ENCODE measurements at places on chromosomes 3 and 15.

- DNase-seq: peak; percentile 72
Observed at GRCh38 chr3:128004661-128005060, 47.6 kb upstream of the SEC61A1 start.

GRCh38 chr15:64808785-64809453 lies 16.5 kb downstream of the PIF1 start:
- DNase-seq: no peak

GRCh38 chr3:139309880-139310279 lies 33.9 kb upstream of the MRPS22 start:
- no peak for DNase-seq

GRCh38 chr15:29205186-29205585 lies 64.4 kb downstream of the NSMCE3 start:
- no peak for DNase-seq

DNA sequence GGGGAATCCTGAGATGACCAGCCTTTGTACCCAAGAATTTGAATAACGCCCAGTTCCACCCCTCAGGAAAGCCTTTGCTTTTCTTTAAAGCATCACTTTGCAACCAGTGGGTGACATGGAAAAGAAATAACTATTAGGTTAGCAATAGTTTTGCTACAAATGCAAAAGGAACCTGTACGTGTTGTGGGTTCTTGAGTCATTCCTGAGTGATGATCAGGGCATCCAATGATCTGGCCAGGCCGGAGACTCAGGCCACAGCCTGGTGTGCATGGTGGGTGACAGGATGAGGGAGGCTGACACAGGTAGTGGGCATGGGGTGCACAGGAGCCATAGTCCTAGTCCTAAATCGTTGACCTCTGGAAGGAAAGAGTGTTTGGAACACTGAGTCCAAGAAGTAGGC lies 321.4 kb upstream of the IL12A start:
- no peak for DNase-seq

DNA sequence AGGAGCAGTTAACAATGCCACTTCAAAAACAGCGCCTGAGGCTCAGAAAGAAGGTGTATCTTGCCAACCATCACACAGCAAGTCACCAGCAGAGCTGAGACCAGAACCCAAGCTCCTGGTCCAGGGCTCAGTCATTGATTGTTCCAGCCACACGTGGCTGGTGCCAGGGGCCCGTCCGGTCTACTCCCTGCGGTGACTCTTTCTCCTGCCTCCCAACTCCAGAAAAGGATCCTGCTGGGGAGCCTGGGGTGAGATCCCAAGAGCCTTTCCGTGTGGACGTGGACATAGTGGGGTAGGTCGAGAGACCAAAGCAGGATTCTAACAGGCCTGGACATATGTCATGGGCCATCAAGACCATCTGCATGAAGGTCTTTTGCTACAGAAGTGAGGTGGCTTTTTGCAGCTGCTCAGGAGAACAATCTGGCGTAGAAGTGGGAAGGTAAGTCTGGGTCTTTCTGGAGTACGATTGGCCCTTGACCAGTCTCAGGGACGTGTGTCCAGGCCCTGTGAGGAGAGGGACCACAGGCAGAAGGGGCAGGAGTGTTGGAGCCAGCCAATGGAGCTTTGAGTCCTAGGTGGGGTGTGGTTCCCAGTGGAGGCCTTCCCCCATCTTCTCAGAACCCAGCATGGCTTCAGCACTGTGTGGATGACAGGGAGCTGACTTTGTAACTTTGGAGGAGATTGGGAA lies 105.4 kb downstream of the HMG20A start:
- no peak for DNase-seq

- no peak for DNase-seq
Observed at GRCh38 chr3:150945226-150946032, 27.1 kb downstream of the CLRN1 start.

DNA sequence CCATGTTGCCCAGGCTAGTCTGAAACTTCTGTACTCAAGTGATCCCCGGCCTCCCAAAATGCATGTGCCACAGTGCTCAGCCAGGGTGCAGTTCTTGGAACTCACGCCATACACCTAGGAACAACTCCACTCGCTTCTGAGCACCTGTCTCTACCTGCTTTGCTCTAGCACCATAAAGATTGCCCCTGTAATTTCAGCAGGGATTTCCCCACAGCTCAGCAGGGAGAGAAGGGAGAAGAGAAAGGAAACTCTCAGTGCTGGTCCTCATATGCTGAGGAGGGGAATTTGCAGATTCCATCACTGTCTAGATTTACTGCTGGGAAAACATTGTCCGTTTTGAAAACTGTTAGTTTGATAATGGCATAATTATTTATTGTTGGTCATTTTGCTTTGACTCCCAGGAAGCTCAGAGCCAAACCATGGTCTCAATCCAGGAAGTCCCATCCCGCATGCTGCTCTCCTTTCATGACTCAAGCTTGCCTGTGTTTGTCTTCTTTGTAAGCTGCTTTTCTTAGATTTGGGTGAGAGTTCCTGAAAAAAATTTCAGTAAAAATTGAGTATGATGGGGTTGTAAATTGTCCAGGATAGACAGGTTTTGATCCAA lies 24.2 kb downstream of the TRIM71 start:
- DNase-seq: no peak

- peak; percentile 59 for DNase-seq
Observed at GRCh38 chr3:13282986-13283876, 136.9 kb downstream of the NUP210 start.

GRCh38 chr3:138374573-138375134 lies 26.3 kb downstream of the MRAS start:
- no peak for DNase-seq

- DNase-seq: no peak
Observed at GRCh38 chr3:168117059-168117458, 21.3 kb upstream of the GOLIM4 start.

DNA sequence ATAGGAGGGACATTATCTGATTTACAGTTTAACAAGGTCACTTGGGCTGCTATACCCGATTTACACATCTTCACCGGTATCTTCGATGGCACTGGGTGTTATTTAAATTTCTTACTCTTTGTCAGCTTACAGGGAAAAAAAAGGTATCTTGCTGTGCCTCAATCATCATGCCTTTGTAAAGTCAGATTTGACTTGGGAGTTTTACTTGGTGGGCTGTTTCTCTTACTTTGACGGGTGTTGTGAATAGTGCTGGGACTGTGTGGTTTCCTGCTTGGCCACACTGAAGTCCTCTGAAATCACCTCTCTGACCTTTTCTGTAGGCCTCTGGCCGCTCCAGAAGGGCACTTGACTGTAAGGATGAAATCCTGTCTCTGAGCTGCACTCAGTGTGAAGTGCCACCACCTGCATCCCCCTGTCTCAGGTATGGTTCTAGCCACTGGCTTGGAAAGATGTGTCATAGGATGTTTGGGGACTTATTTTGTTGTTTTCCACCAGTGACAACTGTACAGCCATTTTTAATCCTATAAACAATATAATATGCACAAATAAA lies 3.1 kb upstream of the SLC24A1 start:
- no peak for DNase-seq

DNA sequence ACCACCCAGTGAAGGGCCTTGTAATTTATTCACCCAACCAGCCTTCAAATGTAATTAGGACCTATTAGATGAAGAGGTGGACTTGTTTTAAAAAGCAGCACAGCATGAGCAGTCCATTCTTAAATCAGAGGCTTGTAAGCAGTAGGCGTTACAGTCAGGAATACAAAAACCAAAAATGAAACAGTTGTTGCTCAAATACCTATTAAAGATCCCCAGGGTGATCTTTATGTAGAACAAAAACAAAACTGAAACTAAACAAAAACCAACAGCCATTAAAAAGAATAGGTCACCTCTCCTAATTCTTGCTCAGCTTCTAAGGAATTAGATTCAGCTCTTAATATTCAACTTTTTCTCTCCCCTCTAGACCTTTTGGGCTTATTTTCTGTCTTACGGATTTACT lies 104.9 kb upstream of the ST8SIA2 start:
- no peak for DNase-seq

DNA sequence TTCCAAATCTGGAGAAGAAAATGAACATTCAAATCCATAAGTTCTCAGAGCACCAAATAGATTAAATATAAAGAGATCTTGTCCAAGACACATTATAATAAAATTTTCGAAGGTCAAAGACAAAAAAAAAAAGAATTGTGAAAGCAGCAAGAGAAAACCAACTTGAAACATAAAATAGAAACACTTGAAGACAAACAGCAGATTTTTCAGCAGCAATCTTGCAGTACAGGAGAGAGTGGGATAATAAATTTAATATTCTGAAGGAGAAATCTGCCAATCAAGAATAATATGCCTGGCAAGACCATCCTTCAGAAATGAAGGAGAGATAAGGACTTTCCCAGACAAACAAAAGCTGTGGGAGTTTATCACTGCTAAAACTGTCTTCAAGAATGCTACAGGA lies 150.5 kb upstream of the COL8A1 start:
- DNase-seq: no peak

- DNase-seq: no peak
Observed at GRCh38 chr3:104244680-104245220, 1122.0 kb upstream of the ALCAM start.

DNA sequence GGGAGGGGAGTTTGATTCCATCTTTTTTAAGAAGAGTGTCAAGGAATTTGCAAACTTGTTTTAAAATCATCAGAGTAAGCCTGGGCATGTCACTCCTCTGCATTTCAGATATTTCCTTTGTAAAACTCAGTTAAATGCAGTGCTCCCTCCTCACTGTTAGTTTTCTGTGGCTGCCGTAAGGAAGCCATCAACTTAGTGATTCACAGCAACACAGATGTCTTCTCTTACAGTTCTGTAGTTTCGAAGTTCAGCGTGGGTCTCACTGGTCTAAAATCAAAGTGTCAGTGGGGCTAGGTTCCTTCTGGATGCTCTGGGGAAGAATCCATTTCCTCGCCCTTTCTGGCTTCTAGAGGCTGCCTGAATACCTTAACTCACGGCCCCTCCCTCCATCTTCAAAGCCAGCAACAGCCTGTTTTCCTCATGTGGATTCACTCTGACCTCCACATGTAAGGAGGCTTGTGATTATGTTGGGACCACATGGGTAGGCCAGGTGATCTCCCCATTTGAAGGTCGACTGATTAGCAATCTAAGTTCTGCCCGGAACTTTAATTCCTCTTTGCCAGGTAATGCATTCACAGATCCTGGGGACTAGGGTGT lies 12.4 kb downstream of the ISG20 start:
- DNase-seq: no peak

GRCh38 chr3:27805282-27805681 lies 83.2 kb upstream of the EOMES start:
- no peak for DNase-seq

- no peak for DNase-seq
Observed at GRCh38 chr3:169091196-169091823, 572.2 kb downstream of the MECOM start.

- DNase-seq: no peak
Observed at GRCh38 chr3:186790261-186790981, 7.0 kb downstream of the EIF4A2 start.

- no peak for DNase-seq
Observed at GRCh38 chr3:16364323-16364722, 99.3 kb downstream of the OXNAD1 start.

DNA sequence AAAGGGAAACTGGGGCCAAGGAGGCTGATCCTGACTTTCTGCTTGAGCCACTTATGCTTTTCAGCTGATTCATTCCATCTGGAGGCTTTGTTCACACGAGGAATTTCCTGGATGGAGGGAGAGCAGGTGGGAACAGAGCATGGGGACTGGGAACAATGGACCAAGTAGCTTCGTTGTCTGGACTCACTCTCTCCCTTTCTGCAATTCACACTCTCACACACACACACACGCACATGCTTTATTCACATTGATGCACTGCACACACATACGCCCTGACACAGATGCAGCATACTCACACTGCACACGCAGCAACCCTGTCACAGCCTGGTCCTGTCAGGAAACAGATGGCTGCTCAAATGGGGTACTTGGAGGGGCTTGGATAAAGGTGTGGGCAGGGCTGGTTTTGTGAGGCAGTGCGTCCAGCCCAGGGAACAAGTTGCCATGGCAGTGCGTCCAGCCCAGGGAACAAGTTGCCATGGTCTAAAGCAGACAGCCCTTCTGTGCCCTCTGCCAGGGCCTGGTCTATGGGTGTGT lies 19.8 kb upstream of the CHCHD6 start:
- DNase-seq: no peak

- DNase-seq: no peak
Observed at GRCh38 chr15:46644501-46645481, 1010.0 kb downstream of the SQOR start.

DNA sequence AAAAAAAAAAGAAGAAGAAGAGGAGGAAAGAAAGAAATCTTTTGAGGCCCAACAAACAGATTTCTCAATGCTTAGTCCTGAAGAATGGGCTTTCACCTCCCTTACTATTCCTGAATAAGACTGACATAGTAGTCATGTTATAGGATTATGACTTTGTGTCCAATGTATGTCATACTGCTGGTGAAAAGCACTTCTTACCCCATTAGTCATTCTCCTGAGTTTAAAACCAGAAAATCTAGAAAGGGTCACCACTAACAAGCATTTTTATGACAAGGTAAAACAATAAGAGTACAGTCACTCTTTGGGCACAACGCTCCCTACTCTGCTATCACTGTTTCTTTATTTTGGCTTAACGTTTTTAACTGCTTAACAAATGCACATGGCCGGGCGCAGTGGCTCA lies 88.2 kb downstream of the IGSF11 start:
- no peak for DNase-seq

GRCh38 chr3:128423525-128424147 lies 43.1 kb downstream of the DNAJB8 start:
- no peak for DNase-seq

DNA sequence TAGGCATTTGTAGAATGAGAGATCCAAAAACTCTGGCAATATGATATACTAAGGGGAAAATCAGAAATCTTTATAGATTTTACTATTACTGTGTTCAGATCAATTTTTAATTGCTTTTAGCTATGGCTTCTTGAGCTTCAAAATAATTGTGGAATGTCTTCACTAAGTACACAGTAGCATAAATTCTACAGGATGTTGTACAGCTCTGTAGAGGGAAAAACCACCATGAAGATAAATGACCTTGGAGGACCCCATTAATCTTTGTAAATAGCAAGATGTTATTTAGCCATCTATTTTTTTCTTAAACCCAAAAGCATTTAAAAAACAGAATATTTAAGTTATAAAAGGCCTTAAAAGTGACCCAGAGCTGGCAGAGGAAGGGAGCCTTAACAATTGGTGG lies 43.9 kb upstream of the FNDC3B start:
- no peak for DNase-seq

DNA sequence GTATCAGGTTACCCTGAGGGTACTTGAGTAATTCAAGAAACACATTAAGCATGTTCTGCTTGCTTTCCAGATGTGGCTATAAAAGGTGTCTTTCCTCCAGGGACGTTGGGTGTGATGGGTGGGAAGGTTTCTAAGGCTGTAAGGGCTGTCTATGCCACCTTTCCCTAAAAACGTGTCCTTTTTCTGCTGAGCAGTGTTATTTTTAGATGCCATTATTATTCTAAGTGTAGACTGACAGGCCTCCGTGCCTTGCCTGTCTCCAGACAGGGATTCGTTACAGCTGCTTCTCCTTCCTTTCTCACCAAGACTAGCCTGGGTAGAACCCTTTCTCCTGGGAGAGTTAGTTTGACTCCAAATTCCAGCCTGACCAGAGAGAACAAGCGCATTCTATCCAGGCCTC lies 26.8 kb upstream of the RHO start:
- DNase-seq: no peak

GRCh38 chr15:85386261-85386660 lies 5.9 kb downstream of the AKAP13 start:
- no peak for DNase-seq

GRCh38 chr3:170080605-170081004 lies 42.8 kb downstream of the GPR160 start:
- DNase-seq: no peak

- DNase-seq: no peak
Observed at GRCh38 chr3:111252779-111253178, 181.2 kb downstream of the NECTIN3 start.

Measured in SHP77 (cell line).